Endodermal cell (in vitro differentiated cells): ENCODE measurements at places on chromosomes 5 and 9. TPM values are rescaled to one million over a fixed set of nuclear protein-coding genes. Genes with fewer than 3 reads are reported as not detected.
A peak's percentile ranks its signal among the peaks of the same experiment; 100 is the strongest.

The PCDHAC1 gene
- 5.3 and 6.1 TPM in 2 replicates for total RNA-seq

GRCh38 chr9:130245474-130245873 lies 20.1 kb upstream of the HMCN2 start:
- peak; percentile 22 for DNase-seq

GRCh38 chr9:15249042-15249818 lies 57.8 kb downstream of the TTC39B start:
- DNase-seq: peak; percentile 84

The KCNV2 gene
- total RNA-seq: 2.0 TPM in 2 replicates

DNA sequence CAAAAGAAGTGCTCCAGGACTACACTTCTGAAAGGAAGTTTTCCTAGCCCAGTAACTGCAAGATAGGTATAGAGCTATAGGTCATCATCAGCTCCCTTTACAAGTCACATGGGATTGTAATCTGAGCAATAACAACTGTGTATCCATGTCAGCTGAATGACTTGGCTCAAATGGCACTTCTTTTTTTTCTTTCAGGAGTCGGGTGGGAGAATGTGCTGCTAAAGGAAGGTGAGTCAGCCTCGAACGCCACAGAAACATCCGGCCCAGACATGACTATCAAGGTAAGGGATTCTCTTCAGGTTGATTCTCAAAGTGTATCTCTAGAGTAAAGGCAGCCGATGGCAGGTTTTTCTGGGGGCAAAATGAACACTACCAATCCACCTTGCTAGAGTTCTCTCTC lies 192.2 kb downstream of the C9orf152 start:
- no peak for DNase-seq

The SLC1A3 gene
- 2.1 to 4.2 TPM (median 3.2 TPM) in 3 replicates for total RNA-seq

DNA sequence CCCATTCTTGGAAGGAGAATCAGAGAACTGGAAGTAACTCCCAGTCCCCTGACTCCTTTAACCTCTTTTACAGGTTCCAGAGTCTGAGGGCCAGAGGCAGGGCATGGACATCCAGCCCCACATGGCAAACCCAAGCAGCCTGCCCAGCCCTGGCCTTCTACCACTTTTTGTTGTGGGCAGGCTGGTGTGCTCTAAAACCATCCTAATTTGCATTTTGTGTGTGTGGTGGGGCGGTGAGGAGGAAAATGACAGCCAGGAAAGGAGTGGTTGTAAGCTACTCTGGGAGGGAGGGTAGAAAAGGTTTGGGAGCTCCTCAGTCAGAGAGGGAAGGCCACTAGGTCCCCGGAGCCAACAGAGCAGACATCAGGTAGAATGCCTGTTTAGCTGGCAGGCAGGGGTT lies 90.6 kb downstream of the PSD2 start:
- DNase-seq: no peak

DNA sequence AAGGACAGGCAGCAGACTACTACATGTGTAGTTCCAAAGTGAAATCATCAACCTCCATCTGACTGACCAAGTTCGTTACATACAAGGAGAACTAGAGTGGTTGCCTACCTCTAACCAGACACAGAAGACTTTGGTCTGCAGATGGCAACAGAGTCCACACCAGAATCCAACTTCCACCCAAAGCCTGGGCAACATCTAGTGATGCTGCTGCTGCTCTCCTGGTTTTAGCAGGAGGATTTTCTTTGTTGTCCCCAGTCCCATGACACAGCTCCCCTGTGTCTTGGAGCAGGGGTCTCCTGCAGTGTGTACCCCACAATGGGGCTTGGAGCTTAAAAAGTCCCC lies 46.4 kb upstream of the APC start:
- no peak for DNase-seq

DNA sequence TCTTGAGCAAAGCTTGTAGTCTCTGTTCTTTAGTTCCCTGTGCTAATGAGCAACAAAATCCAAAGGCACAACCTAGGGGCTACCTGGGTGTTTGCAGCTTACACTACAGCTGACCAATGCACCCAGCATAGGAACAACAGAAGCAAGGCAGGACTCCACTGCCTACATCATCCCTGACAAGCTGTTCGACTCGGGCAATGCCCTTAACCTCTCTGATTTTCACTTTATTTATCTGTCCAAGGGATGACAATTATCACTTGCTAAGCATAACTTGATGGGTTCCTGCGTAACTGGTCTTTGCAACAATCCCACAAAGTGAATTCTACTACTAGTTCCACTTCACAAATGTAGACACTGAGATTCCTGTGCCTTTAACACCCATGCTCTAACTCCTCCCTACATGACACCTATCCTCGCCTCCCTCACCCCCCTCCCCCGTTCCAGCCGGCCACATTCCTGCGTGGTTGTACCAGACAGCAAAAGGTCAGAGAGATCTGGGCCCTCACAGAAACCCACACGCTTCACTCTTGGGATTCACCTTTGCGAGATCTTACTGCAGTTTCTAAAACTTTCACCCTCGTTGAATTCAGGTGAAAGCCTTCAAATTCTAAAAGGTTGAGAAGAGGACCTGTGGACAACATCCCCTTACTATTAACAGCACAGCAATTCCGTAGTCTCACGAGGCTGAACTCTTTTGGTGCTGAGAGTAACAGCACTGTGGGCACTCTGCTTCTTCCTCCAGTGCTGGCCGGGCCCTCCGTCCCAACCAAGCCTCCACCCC lies 995 bp downstream of the IPPK start:
- DNase-seq: peak; percentile 63

The HMCN2 gene
- total RNA-seq: 2.3 and 3.3 TPM in 2 replicates

DNA sequence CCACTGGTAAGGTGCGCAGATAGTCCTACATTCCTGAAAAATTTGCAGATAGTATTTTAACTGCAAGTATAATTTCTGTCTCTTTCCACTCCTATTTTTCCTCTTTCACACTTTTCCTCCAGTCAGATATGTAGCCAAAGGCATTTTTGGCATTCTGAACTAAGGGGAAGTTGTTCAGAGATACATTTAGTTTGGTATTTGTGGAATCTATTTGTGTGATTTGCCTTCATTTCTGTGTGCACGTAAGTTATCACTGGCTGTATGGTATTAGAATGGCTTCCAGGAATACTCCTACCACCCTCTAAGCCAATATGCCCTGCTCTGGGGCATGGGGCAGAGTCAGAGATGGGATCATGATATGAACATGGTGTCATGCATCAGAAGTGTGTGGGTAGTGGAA lies 45.8 kb upstream of the GRAMD2B start:
- no peak for DNase-seq
